GM06990 (cell line): ENCODE measurements at places on chromosomes 13 and 19.

DNA sequence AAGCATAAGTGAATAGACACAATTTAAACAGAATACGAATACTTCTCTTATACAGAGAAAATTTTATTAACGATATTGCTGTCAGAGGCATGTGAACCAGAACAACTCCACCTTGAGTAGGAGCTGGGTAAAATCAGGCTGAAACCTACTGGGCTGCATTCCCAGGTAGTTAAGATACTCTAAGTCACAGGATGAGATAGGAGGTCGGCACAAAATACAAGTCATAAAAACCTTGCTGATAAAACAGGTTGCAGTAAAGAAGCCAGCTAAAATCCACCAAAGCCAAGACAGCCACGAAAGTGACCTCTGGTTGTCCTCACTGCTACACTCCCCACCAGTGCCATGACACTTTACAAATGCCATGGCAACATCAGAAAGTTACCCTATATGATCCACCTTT lies 49.2 kb upstream of the TRPC4 start:
- DNase-seq, result no peak

DNA sequence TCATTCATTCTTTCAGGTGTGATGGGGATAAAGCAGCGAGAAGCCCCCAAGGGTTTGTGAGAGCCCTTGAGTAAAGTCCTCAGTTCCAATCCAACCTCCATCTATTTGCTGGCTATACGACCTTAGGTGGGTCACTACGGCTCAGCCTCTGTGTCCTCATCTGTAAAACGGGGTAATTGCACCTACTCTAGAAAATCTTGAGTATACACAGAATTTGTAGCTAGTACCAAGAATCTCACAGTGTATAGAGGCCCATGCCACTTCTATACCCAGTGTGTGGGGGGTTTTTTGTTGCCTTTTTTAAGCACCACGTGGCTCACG lies 406 bp upstream of the DNMT1 start:
- DNase-seq, result no peak

GRCh38 chr13:42369071-42369797 lies 97.3 kb downstream of the AKAP11 start:
- peak; percentile 42 for DNase-seq

- DNase-seq, result no peak
These were observed 379.2 kb upstream of the MIR17HG start for GRCh38 chr13:90968166-90968904.

DNA sequence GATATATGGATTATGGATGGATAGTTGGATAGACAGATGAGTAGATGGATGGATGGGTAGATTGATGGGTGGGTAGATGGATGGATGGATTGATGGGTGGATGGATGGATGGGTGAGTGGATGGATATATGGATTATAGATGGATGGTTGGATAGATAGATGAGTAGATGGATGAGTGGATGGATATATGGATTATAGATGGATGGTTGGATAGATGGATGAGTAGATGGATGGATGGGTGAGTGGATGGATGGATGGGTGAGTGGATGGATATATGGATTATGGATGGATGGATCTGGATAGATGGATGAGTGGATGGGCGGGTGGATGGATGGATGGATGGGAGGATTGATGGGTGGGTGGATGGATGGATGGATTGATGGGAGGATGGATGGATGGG lies 36.4 kb upstream of the TNFAIP8L1 start:
- DNase-seq, result no peak

DNA sequence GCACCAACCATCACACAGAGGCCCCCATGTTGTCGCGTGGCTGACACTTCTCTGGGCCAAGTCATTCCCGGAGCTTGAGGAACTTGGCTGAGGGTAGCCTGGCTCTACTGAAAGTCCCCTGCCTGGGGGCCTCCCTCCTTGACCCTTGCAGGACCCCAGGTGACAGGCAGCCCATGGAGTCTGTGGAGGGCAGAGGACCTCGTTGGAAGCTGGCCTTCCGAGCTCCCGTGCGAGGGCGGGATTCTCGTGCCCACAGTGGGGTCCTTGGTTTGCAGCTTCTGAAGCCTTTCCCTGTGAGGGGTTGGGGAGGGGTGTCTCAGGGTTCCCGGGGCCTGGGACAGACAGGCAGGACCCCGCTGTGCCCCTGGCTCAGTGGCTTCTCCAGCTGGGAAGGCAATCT lies 16.4 kb downstream of the NMRK2 start:
- DNase-seq, result no peak
